ENCODE measurements at places on chromosomes 6 and 20.

- DNase-seq, result no peak
Measured at GRCh38 chr6:22697306-22697705, 127.9 kb downstream of the HDGFL1 start.

- no peak for DNase-seq
Measured at GRCh38 chr6:166027761-166028160, 139.9 kb downstream of the TBXT start.

DNA sequence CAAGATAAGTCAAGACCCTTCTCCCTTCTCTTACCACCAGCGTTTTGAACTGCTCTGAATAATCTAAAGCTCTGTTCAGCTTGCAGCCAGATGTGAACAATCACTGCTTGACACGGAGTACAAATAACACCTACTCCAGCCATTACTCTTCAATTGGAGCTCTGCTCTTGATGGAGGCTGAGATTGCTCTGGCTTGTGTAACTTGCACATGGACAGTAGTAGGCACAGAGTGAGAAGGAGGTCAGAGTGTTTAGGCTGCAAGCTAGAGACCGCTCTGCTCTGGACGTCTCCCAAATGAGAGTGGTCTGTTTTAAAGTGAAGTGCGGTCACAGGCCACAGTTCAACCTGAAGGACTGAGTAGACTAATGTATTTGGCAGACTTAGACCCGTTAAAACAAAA, 158.3 kb downstream of the HDGFL1 start:
- DNase-seq, result no peak

GRCh38 chr6:14542670-14543366, 425.2 kb downstream of the CD83 start:
- DNase-seq, result no peak

- DNase-seq, result no peak
Measured at GRCh38 chr6:91569071-91569470, 982.2 kb upstream of the MAP3K7 start.

DNA sequence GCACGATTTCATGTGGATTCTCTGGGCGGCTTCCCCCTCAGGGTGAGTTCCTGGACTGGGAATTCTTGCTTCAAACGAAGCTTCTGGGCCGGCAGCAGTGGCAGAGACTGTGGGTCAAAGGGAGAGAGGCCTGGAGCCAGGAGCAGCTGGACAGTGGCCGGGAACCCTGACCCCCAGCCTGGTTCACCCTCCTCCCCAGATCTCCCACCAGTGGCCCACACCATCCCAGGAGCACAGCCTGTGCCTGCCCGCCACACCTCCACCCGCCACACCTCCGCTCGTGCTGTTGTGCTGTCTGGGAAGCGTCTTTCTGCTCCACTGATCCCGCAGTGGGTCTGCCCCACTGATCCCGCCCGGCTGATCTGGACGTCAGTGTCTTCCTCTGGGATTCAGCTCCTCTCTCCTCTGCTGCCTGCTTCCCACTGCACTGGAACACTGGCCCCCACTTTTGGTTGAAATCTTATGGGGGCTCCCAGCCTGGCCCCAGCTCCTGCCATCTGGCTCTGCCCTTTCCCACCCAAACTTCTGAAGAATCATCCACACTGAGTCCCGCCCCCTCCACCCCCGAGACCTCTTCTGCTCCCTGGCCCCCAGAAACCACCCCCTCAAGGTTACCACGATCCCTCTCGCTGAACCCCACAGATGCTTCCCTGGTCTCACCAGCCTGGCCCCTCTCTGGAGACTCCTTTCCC, 9.8 kb downstream of the ZBP1 start:
- no peak for DNase-seq

- DNase-seq, result no peak
Measured at GRCh38 chr6:56531839-56532595, 110.7 kb downstream of the DST start.

- DNase-seq, result peak; percentile 76
Measured at GRCh38 chr6:28589234-28589956, 63.7 kb downstream of the GPX5 start.

DNA sequence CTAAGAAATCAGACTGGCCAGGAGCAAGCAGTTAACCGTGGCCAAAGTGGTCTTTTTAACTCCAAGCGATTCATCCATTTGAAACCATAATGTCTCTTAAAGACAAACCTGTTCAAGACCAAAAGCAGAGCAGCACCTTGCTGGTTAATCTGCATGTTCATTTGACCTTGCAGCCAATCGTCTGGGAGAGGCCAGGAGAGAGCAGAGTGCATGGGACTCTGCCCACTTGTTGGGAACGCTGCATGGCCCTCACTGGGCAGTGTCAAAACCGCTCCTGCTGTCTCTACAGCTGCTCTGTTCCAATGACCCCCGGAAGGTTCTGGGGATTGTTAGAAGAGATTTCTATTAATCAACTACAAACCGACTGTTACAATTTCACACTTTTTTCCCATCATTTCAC, 79.6 kb downstream of the OLIG3 start:
- DNase-seq, result no peak

GRCh38 chr20:50673466-50674137, 17.7 kb downstream of the RIPOR3 start:
- no peak for DNase-seq

DNA sequence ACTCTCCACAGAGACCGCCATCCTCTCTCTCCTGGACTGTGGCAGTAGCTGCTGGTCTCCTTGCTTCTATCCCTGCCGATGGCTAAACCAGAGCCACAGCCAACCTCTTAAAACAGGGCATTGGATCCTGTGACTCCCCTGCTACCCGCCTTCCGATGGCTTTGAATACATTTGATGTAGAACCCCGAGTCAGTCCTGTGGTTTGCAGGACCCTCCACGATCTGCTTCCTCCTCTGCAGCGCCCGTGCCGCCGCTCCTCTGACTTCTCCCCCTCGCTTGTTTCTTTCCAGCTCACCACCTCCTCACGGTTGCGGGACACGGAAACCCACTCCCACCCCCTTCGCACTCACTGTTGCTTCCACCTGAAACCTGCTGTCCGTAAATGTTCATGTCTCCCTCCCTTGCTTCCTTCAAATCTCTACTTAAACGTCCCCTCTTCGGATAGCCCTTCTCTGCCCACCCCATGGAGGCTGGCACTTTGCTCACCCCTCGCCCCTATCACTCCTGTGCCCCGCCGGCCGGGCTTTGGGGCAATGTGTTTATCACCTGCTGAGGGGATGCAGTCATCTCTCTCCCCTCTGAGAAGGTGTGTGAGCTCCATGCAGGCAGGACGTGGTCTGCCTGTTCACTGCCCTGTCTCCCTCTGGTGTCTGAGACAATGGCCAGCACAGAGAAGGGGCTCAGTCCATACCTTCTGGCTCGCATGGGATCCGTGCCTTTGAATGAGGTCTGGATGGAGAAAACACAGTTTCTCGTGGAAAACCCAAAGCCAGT, 67.8 kb downstream of the GFOD1 start:
- peak; percentile 51 for DNase-seq

- no peak for DNase-seq
Measured at GRCh38 chr20:7147220-7147601, 379.7 kb downstream of the BMP2 start.

- no peak for DNase-seq
Measured at GRCh38 chr6:7073082-7073820, 34.5 kb upstream of the RREB1 start.

DNA sequence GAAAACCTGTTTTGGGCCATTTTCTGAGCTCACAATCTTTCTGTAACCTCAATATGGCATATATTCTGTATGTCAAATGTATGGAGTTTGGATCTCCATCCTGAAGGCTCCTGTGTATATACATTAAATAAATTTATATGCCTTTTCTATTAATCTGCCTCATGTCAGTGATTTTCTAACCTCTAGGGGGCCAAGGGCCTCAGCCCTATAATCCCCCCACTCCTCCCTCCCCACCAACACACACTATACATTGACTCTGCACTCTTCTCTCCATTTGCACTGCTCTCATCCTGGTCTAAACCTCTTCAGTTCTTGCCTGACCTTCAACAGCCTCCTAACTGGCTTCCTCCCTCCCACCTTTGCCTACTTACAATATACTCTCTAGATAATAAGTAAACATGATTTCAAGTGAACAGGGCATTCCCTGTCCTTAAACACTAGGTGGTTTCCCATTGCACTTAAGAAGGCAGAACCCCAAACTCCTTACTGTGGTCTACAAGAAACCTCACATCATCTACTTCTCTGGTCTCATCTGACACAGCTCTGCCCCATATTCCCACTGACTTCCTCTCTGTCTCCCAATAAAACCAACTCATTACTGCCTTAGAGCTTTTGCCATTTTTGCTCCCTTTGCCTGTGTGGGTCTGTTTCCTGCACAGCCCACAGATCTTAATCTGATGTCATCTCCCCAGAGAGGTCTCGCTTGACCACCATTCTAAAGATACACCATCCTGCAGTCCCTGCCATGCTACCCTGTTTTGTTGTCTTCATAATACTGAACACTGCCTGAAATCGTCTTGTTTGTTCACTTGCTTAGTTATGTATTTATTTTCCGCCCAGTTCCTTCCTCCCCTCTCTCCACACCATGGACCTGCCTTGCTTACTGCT, 213.7 kb downstream of the SYNE1 start:
- DNase-seq, result no peak

DNA sequence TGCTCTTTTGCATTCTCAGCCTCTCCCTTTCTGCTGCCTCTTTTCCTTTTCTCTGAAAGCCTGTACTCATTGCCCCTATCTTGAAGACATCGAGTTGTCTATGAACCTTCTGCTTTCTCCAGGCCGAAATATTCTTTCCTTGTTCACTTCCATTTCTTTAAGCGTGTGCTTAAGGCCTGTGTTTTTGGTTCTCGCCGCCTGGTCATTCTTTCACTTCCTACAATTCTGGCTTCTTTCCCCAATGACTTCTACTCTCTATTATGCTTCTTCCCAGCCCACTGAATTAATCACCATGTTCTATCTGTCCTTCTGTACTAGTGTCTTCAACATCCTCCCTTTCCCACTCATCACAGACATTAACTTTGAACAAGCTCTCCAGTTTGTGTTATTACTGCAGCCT, 69.6 kb downstream of the C6orf52 start:
- no peak for DNase-seq

GRCh38 chr6:394641-395289, 3.2 kb downstream of the IRF4 start:
- no peak for DNase-seq

- DNase-seq, result peak; percentile 50
Measured at GRCh38 chr6:33380272-33380981, 11.2 kb upstream of the KIFC1 start.

- peak; percentile 42 for DNase-seq
Measured at GRCh38 chr20:63525971-63526370, 5.4 kb downstream of the PPDPF start.

- DNase-seq, result no peak
Measured at GRCh38 chr6:112437058-112437457, 89.9 kb downstream of the RFPL4B start.

- DNase-seq, result no peak
Measured at GRCh38 chr6:115986026-115986425, 74.7 kb downstream of the FRK start.

DNA sequence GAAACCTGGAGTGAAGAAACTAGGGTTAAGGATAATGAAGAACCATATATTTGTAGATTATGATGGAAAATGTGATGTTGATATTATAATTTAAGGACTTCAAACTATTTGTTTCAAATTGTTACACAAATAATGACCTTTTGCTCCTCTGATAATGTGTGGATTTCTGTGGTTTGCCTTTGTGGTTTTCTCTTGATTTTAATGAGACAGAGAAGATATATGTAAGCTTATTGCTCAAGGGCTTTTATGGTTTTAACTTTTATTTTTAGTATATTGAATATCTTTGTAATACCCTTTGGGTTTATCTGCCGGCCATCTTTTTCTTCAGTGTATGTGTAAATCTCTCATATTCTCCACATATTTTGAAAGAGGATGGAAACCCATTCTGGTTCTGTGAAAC, 362.3 kb downstream of the RIMS1 start:
- DNase-seq, result no peak

Data from hematopoietic multipotent progenitor cell treated with erythropoietin and hydrocortisone succinate and interleukin-3 and kit ligand, for 4 days (in vitro differentiated cells).